ENCODE measurements at places on chromosomes 7 and 10.

GRCh38 chr7:32036557-32036956 is 33.6 kb downstream of the PDE1C start:
- DNase-seq, result no peak

DNA sequence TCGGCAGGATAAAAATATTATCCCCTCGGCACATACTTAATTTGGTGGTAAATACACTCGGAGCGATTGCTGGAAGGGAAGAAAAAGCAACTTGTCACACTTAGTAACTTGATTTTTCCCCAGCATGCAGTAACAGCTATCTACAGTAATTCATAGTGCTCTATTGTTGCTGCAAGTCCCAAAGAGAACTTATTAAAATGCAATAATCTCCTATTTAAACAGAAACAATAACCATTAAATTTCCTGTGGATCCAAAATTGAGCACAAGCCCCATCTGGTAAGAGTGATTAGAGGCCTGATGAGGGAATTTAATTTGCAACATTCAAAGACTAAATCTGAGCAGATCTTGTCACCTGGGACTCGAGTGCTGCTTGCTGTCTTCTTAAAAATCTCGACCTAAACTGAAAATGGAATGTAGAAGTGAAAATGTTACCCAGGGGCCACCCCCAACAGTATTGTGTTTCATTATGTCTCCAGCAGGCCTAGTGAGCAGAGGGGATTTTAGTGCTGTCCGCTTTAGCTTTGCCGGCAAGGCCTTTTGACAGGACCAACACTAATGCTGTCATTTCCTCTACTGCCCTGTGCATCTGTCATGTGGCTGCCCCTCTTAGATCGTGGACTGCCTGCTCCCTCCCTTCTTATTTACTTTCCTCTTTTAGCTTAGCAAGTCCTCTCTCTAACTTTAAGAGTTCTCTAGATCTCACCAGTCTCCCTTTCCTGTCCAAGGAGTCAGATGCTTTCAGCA is 639.7 kb downstream of the AUTS2 start:
- no peak for DNase-seq

DNA sequence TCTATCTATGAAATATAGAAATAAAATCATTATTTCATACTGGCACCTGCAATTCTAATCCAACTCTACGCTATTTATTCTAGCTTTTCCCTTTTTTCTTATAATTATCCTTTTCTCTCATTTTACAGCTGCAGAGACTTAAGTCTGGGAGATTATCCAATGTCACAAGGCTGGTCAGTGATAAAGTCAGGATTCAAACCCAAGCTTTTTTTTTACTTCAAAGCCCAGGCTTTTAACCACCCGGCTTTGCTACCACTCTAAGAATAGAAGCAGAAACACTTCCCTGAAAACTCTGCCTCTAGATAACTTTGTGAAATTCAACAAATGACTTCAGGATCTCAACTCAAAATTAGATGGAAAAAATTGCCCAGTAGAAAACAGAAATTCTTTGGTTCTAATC is 552.5 kb downstream of the IPMK start:
- no peak for DNase-seq

GRCh38 chr7:15178065-15178464 is 275.5 kb upstream of the DGKB start:
- no peak for DNase-seq

GRCh38 chr7:39300276-39300675 is 265.9 kb upstream of the YAE1 start:
- DNase-seq, result no peak

- no peak for DNase-seq
Measured at GRCh38 chr7:145050415-145050814, 214.6 kb upstream of the TPK1 start.

GRCh38 chr10:6423004-6423403 is 157.1 kb downstream of the PRKCQ start:
- no peak for DNase-seq

DNA sequence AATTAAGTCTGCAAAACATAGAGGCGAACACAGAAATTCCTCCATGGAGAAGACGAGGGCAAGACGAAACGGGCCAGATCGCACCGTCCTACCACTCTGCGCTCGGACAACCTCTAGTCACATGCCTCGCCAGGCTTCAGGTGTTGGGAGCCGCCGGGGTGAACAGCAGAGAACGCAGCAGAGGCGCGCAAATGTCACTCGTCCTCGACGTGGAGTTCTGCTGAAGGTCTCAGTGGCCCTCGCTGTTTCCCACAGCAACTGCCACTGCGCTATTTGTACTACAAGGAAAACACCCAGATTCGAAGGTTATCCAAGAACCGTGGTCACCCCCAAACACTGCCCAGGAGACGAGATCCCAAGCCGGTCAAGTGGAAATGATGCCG is 9.2 kb downstream of the CTBP2 start:
- no peak for DNase-seq

Data from hippocampal formation (tissue), 2 donors.